ENCODE measurements at places on chromosomes 5 and 9.

GRCh38 chr9:11204521-11204920 lies 591.7 kb upstream of the PTPRD start:
- no peak for DNase-seq

DNA sequence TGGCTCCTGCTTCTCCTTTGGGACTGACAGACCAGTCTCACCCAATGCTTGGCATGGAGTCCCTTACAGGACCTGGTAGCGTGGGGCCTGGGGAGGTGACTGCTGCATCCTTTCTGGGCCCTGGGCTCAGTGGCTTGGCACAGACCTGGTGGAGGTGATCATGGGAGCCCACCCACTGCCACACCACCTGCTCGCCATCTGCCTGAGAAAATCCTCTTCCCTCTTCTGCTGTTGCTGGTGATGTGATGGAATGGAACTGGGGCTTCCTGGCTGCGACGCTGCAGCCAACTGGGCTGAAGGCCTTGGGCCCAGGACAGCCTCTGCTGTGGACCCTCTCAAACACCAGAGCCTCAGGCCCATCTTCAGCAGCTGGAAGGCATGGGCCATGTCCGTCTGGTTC lies 122.5 kb upstream of the PANK3 start:
- DNase-seq: no peak

- no peak for DNase-seq
Observed at GRCh38 chr5:123359454-123360200, 63.6 kb downstream of the CEP120 start.

GRCh38 chr9:2017331-2018161 lies 2.4 kb downstream of the SMARCA2 start:
- DNase-seq: peak; percentile 89

DNA sequence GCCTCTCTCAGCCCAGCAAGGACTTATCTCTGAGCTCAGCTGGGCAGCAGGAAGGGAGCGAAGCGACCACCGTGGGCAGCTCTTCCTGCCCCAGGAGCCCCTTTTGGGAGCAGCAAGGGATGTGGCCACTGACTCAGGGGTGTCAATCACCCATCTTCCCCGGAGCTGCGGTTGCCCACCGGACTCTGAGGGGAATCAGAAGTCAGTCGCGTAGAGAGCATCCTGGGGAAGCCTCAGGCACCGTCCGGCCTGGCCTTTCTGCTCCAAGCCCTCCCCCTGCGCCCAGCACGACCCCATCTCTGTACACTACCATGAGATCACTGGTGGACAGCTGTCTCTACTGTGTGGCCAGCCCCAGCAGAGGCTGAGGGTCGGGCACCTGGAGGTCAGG lies 24.6 kb downstream of the GFI1B start:
- no peak for DNase-seq
